Nephron progenitor cell (in vitro differentiated cells): ENCODE measurements at places on chromosomes 7 and 10.

GRCh38 chr10:49474901-49475300, 64.0 kb downstream of the ERCC6 start:
- no peak overlapping the region for H3K4me3 ChIP-seq
- peaks cover 16% of the 10 kb centered on the region for H3K4me1 ChIP-seq
- peaks cover 3% of the 10 kb centered on the region for H3K27me3 ChIP-seq
- no peak for DNase-seq
- H3K36me3 ChIP-seq: peaks cover 87% of the 10 kb centered on the region

DNA sequence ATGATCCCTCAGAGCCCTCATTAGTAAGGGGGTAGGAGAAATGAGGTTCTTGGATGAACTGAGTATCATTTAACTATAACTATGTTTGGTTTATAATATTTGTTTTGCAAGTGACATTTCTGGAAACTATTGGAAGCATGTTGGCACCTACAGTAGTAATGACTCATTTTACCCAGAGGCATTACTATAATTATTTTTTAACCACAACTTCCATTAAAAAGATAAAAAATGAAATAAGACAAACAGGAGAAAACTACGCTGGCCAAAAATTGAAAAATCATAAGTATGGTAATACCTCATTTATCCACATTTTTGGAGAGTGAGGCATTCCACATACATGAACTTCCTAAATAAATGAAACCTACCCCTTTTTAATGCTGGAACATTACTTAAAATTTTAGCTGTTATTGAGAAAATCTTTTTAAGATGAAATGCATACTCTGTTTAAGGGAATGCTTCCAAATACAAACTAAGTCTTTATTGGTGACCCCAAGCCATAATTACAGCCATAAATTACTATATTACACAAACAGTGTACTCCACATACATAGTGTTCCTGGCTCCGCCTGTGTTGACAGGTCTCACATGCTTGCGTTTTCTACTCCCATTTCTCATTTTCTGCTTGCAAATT, 84.6 kb upstream of the CAPZA2 start:
- no peak overlapping the region for H3K27ac ChIP-seq
- H3K4me1 ChIP-seq: peaks cover 20% of the 10 kb centered on the region
- DNase-seq: no peak
- peaks cover 26% of the 10 kb centered on the region for H3K27me3 ChIP-seq

GRCh38 chr7:78662939-78663338, 790.5 kb downstream of the MAGI2 start:
- no peak for DNase-seq
- no peaks in the 10 kb centered on the region for H3K27me3 ChIP-seq
- H3K27ac ChIP-seq: no peak overlapping the region
- H3K36me3 ChIP-seq: no peaks in the 10 kb centered on the region
- no peak overlapping the region for H3K4me3 ChIP-seq

- H3K4me3 ChIP-seq: no peak overlapping the region
- H3K27me3 ChIP-seq: peaks cover 10% of the 10 kb centered on the region
- H3K27ac ChIP-seq: peak overlapping the region; percentile 15
- DNase-seq: no peak
- no peaks in the 10 kb centered on the region for H3K36me3 ChIP-seq
- H3K4me1 ChIP-seq: peaks cover 65% of the 10 kb centered on the region
Observed at GRCh38 chr10:71756311-71757191, 16.8 kb downstream of the VSIR start.
